ENCODE measurements at places on chromosomes 12 and 14. TPM values are rescaled to one million over a fixed set of nuclear protein-coding genes. Genes with fewer than 3 reads are reported as not detected.

MYH6 gene
- total RNA-seq, result not detected

DNA sequence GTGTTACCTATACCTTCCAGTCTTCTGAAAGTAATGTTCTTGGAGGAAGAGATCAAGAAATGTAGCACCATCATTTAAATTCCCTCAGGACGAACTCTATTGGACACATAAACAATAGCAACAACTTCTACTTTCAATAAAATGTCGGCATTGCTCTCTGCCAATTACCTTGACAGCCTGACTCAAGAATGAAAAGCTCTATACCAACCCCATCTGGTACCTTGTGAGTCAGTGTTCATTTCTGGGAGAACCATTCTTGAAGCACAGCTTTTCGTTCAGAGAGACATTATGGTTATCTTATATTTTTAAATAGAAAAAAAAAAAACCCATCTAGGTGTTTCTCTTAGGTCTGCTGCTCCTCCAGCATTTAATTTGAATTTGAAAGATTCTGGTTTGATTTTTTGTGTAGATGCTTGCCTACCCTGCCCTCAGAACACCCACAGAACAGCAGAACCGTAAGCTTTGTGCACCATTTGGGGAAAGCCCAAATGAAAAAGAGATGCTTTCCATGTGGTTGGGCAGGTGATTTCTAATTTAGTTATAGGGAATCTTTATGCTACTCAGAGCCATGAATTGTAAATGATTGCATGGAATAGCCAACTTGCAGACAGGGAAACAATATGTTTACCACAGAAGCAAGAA is 156.0 kb downstream of the SAMD4A start:
- H3K27ac ChIP-seq, result no peak overlapping the region
- H3K27me3 ChIP-seq, result no peaks in the 10 kb centered on the region
- H3K4me1 ChIP-seq, result no peaks in the 10 kb centered on the region
- H3K4me3 ChIP-seq, result no peak overlapping the region
- no peak for DNase-seq

- H3K4me1 ChIP-seq, result no peaks in the 10 kb centered on the region
- H3K27me3 ChIP-seq, result no peaks in the 10 kb centered on the region
- no peak overlapping the region for H3K27ac ChIP-seq
Measured at GRCh38 chr12:20602641-20603391, 92.3 kb upstream of the SLCO1C1 start.

B4GALNT1 gene
- 0.42 TPM for total RNA-seq

- no peaks in the 10 kb centered on the region for H3K36me3 ChIP-seq
- no peak for DNase-seq
- H3K27me3 ChIP-seq, result no peaks in the 10 kb centered on the region
- H3K4me3 ChIP-seq, result no peak overlapping the region
Measured at GRCh38 chr14:67602995-67603545, 3.0 kb upstream of the PIGH start.

- DNase-seq, result peak; percentile 76
- peak overlapping the region; percentile 39 for H3K4me3 ChIP-seq
- H3K36me3 ChIP-seq, result no peaks in the 10 kb centered on the region
- peaks cover 10% of the 10 kb centered on the region for H3K4me1 ChIP-seq
Measured at GRCh38 chr14:53963320-53964227, 6.9 kb upstream of the BMP4 start.

- H3K4me1 ChIP-seq, result peaks cover 36% of the 10 kb centered on the region
- H3K27ac ChIP-seq, result peak overlapping the region; percentile 66
- DNase-seq, result peak; percentile 82
- peak overlapping the region; percentile 11 for H3K4me3 ChIP-seq
- H3K27me3 ChIP-seq, result no peaks in the 10 kb centered on the region
Measured at GRCh38 chr14:50342221-50343078, 30.3 kb downstream of the DMAC2L start.

Measured in suprapubic skin (tissue), 4 donors.